ENCODE measurements at places on chromosomes 5 and 9. TPM values are rescaled to one million over a fixed set of nuclear protein-coding genes. Genes with fewer than 3 reads are reported as not detected.

DNA sequence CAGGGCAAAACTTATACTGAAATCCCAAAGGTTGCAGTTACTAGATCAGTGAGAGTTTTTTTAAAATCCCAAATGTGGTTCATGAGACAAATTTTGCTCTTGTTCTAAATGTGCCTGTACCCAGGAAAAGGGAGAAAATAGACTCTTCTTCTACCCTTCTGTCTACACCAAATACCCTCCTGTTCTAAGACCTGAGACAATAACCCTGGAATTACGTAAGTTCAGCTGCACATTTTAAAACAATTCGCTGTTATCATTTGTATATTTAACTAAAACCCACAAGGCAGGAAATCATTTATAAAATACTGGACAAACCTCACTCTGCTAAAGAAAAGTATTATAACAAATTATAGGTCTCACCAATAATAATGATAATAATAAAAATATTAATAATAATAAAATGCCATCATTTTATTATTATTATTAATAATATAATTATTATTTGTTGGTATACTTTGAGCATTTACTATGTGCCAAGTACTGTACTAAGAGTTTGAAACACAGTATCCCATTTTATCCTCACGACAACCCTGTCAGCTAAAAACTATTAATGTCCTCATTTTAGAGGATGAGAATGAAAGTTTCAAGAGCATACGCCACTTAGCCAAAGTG, 49.8 kb upstream of the AFAP1L1 start:
- no peak for DNase-seq

DNA sequence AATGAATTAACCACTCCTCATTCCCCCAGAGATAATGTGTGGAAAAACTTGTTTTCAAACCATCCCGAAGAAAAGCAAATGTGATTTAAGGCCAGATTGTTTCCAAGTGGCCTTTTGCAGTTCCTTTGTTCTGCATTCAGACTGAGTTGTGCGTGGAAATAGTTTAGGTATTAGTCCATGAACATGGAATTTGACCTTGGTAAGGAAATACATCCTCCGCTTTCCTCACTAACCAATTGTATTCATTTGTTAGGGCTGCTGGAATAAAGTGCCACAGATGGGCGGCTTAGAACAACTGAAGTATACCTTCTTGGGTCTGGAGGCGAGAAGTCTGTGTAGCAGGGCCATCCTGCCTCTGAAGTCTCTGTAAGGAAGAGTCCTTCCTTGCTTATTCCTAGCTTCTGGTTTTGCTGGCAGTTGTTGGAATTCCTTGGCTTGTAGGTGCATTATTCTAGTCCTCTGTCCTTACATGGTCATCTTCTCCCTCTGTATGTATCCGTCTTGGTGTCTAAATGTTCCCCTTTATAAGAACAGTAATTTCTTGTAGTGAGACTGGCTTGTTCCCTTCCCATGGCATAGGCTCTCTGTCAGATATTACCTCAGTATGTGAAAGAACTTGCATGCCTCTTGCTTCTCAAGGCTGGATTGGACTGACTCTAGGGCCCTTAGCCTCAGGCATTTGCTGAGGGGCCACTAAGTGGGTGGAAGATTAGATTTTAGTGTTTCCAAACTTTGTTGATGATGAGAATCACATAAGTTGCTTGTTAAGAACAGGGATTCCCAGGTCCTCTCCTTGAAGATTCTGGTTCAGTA, 53.9 kb downstream of the RAI14 start:
- DNase-seq = no peak

- DNase-seq = no peak
These were observed 28.6 kb upstream of the TNC start for GRCh38 chr9:115146581-115147021.

- no peak for DNase-seq
These were observed 132.6 kb upstream of the FSTL4 start for GRCh38 chr5:133744960-133745308.

GRCh38 chr5:93819668-93820067, 78.3 kb upstream of the POU5F2 start:
- no peak for DNase-seq

- DNase-seq = no peak
These were observed 7.3 kb upstream of the RAI14 start for GRCh38 chr5:34648840-34649158.

- DNase-seq = no peak
These were observed 5.3 kb upstream of the ZNF367 start for GRCh38 chr9:96423322-96423984.

DNA sequence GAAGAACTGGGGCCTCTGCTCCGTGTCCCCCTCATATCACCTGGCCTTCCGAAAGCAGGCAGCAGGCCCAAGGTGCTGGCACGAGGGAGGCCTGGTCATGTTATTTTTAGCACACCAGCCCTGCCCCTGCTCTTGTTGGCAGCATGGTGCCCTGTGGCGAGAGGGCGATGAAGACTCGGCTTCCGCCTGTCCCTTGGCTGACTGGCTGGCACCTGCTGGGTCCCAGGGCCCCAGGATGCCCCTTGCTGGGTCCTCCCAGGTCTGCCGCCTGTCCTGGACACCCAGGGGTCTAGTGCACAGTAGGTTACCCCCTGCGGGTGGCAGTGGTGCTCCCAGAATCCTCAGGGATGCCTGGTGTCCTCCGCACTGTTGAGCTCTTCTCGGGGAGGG, 77.0 kb downstream of the RXRA start:
- no peak for DNase-seq

DNA sequence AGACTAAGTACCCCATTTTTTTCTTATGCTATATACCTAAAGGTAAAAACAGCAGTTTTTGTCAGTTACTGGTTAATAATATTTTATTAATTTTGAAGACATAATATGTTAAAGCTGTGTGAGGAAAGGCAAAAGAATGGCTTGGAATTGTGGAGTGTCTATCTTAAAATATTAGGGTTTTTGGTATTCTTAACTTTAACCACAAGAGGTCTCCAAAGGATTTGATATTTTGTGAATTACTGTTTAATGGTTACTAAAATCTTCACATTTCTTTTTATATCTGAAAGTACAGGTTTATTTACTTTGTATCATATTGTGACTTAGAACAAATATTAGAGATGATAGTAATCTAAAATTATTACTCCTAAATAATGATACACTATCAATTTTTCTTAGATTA, 32.0 kb upstream of the DHFR start:
- DNase-seq = no peak

- DNase-seq = no peak
These were observed 11.3 kb downstream of the KLF9 start for GRCh38 chr9:70403166-70403565.

DNA sequence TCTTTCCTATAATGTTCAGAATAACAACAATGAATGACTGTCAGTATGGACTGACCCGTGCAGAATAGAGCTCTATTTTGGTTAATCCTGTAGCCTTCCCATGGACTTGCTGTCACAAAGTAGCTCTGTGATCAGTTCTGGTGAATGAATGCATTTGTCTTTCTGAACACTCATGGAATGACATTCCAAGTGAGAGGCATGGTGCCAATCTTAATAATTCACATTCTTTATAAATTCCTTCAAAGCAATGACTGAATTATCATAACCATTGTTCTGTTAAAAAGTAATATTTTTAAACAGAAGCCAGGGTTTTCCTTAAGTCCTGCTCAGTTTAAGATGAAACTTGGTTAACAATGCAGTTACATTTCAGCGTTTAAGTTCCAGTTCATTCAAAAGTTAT, 360.5 kb downstream of the ICE1 start:
- DNase-seq = no peak

DNA sequence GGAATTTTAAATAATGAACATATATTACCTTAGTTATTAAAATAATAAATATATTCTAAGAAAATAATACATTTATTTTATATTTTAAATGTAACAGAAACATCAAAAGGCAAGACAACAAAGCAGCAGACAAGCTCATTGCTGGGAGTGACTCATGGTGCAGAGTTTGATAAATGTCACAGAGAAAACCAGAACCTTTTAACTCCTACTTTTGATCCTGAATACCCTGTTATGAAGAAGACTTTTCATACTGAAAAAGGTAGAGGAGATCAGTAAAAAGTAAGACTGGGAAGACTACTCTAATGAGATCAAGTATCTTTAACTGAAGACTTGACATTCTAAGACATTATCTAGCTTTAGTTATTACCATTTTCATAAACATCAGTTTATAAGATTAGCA, 99.0 kb upstream of the GNA14 start:
- no peak for DNase-seq

- DNase-seq = no peak
These were observed 64.4 kb upstream of the BARHL1 start for GRCh38 chr9:132517815-132518550.

DNA sequence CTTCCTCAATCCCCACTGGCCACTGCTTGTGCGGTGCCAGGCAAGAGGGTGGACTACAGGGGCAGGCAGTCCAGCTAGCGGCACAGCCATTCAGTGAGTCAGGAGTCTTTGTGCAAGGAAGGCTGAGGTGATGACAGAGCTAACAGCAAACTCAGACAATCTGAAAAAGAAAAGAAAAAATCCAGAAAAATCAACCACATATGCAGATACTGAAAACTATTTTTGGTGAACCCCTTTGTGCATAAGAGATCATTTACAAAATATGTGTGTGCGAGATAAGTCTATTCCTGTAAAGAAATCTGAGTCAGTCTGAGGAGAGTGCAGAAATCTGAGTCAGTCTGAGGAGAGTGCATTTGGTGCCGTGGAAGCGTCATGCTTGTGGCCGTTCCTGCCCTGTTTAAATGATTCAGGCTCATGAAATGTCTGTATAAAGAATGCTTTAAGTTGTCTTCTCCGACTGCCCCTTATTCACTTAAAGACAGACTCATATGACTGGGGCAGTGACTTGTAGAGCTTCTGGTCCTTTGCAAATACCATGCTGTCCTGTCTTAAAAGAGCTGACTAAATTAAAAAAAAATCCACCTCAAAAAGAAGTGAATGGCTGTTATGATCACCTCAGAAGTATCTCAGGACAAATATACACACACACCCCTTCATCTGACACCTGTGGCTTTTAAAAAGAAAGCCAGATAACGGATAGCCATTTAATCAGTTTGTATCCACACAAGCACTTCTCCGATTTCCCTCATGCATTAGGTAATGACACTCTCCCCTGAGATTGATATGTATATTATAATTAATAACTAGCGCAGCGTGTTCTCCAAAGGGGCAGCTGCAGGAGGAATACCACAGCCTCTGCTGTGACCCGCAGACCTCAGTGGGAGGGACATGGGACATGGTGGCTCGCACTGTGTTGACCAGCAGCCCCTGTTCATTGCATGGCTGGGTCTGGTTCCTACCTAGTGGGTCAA, 47.3 kb downstream of the TRIO start:
- DNase-seq = no peak

- no peak for DNase-seq
These were observed 1113.3 kb downstream of the PTPRD start for GRCh38 chr9:9499546-9499945.

GRCh38 chr9:97944612-97945011, 6.6 kb upstream of the HEMGN start:
- DNase-seq = no peak

DNA sequence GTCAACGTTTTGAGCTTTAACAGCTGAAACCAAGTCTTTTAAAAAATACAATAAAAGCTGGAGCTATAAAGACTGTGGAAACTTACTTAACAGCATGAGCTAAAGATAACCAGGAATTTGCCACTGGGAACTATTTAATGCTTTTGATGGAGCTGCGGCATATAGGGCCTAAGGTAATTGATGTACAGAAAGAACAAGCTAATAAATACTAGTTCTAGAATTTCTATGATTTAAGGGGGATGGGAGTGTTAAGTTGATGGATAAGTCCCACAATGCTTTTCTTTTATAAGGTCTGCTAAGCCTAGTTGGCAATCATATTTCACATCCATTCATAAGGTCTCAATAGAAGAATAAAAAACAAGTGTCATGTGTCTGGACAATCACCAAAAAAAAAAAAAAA, 334.0 kb upstream of the DMAC1 start:
- DNase-seq = no peak

GRCh38 chr5:103258957-103259704, 568 bp downstream of the MACIR start:
- DNase-seq = peak; percentile 90

DNA sequence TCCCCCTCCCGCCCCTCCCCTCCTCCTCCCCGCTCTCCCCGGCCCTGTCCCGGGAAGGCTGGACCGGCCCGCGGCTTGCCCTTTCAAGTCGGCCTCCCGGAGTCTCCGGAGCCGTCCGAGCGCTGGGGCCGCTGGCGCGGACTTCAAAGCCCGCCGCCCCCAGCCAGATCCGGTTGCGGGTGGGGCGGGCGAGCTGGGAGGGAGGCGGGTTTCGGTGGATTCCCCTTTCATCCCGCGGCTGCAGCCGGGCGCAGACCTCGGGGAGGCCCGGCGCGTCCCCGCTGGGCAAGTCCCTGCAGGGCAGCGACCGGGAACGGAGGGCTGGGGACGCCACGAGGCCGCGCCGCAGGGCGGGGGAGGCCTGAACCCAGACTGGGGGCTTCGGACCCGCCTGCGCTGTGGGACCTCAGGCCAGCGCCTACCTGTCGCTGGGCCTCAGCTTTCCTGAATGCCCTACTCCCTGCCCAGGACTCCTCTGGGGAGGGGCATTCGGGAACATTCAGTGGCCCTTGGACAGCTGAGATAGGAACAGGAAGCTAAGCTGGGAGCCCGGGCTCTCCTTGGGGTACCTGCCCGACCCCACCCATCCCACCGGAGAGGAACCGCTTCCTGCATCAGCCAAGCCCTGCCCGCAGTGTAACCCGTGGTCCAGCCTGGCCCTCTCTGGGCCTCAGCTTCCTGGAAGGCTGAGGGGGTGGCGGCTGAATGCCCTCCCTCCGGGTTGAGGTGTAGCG, 23.4 kb downstream of the C9orf50 start:
- peak; percentile 93 for DNase-seq

DNA sequence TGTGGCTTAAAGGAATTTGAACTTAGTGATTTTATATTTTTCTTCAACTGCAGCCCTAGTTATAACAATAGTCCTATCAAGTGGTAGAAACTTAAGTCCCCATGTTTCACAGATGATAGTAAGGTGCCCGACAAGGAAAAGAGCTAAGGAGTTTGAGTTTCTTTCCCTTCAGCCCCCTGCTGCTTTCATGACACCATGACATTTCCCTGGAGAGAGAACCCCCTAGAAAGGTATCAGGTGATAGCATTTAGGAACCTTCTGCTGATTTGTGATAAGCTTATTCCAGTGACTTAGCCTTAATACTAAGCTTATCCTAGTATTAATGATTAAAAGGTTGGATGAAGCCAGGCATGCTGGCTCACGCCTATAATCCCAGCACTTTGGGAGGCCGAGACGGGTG, 623.8 kb upstream of the TYRP1 start:
- DNase-seq = no peak

GRCh38 chr5:76202182-76202581, 119.0 kb downstream of the SV2C start:
- DNase-seq = no peak

MAMDC4 gene
- 1.6 TPM for total RNA-seq

NR5A1 gene
- not detected for total RNA-seq

ADAMTSL1 gene
- 3.4 TPM for total RNA-seq

BAAT gene
- total RNA-seq = not detected

GRXCR2 gene
- total RNA-seq = not detected

C9 gene
- not detected for total RNA-seq

SPAG8 gene
- total RNA-seq = 0.61 TPM

TARS1 gene
- total RNA-seq = 128 TPM

LRRC14B gene
- not detected for total RNA-seq

SERF1A gene
- 6.2 TPM for total RNA-seq

FGFR4 gene
- total RNA-seq = 0.42 TPM

KCNV2 gene
- not detected for total RNA-seq

ST8SIA4 gene
- 17.5 TPM for total RNA-seq

FRMD3 gene
- 11.7 TPM for total RNA-seq

All from mesenteric fat pad (tissue), 1 donor.